Stimulated activated CD8-positive, alpha-beta memory T cell treated with anti-CD3 and anti-CD28 coated beads, Interleukin-4, amount 100 ng/mL, for 1 hour (primary cell): ENCODE measurements at places on chromosomes 5 and 9.

DNA sequence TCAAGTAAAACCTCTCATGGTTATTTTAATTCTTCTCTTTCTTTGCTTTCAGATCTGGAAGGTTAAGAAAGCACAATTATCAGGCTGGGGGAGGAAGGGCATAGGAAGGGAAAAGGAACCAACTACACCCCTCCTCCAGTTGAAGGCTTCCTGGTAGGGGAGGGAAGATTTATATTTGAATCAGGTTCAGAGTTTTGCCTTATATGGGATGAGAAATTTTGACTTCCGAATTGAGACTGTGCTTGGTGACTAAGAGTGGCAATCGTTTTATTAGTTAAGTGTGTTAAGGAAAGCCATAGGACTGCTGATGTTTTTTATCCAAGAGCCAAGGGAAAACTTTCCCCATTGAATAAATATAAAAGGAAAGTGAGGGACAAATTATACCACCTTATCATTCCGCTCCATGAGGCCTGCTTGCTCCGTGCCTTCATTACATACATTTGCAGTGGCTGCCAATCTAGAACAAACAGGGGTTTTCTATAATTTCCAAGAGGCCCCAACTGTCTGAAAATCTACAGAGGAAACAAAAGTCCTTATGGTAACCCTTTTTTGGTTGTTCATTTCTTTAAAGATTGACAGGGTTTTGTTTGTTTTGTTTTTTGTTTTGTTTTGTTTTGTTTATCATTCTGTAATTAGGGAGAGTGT is 115.7 kb upstream of the EPB41L4A start:
- DNase-seq: no peak

- no peak for DNase-seq
Measured at GRCh38 chr5:58751222-58751837, 168.5 kb downstream of the RAB3C start.

- no peak for DNase-seq
Measured at GRCh38 chr5:15927710-15928380, 251.7 kb downstream of the MARCHF11 start.

GRCh38 chr9:70110194-70111041 is 66.8 kb downstream of the MAMDC2 start:
- no peak for DNase-seq

DNA sequence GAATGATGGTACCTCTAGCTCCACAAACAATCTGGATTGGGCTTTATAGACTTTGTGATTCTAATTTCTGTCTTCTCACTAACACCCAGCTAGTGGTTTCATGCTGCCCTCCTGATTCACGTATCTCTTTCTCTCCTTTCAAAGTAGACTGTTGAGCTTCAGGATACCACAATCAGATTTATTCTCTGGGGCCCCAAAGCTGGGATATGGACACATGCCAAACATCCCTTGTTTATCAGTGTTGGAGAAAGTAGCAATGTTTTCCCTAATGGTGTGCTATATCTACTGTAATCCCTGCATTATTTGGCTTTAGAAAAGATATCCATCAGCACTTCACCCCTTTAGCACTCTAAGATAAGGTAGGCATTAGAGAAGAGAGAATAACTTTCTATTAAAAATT is 361.0 kb downstream of the FGF10 start:
- DNase-seq: no peak

- no peak for DNase-seq
Measured at GRCh38 chr5:110013017-110013416, 323.3 kb downstream of the MAN2A1 start.

DNA sequence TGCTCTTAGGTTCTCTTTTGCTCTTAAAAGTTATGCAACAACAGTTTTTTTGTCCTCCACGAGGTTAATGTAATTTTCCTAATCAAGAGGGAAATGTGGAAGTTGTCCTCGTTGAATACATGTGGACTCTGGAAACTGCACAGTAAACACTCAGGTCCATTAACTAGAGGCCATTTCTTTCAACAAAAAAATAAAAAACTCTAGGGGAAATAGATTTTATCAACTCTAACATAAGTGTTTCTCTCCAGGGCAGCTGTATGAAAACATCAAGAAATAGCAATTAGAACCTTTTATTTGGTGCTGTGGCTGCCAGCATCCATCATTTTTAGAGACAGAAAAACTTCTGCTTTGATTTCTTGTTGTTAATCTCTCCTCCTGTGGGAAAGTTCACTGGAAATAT is 288.6 kb downstream of the ICE1 start:
- no peak for DNase-seq

GRCh38 chr5:59245198-59245597 is 648.3 kb downstream of the PDE4D start:
- no peak for DNase-seq

DNA sequence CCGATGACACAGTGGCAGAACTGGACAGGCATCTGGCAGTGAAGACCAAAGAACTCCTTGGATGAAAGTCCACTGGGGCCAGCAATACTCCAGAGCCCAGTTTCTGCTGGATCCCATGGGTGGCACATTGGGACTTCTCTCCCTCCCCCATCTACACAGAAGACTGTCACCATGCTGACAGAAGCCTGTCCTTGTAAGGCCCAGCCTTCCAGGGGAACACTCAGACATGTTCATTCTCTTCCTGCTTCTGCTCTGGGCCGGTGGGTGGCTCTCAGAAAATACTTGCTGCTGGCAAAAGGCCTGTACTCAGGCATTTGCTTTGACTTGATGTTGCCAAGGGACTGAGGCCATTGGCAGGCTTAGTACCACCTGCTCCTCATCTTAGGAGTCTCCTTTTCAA is 48.3 kb upstream of the PTGS1 start:
- no peak for DNase-seq

GRCh38 chr5:156594406-156594805 is 255.7 kb upstream of the PPP1R2B start:
- no peak for DNase-seq

- DNase-seq: no peak
Measured at GRCh38 chr9:124298646-124299235, 41.0 kb downstream of the NEK6 start.

GRCh38 chr5:9343146-9343850 is 202.6 kb downstream of the SEMA5A start:
- DNase-seq: no peak

- DNase-seq: no peak
Measured at GRCh38 chr5:136123236-136123768, 9.3 kb upstream of the SMAD5 start.

DNA sequence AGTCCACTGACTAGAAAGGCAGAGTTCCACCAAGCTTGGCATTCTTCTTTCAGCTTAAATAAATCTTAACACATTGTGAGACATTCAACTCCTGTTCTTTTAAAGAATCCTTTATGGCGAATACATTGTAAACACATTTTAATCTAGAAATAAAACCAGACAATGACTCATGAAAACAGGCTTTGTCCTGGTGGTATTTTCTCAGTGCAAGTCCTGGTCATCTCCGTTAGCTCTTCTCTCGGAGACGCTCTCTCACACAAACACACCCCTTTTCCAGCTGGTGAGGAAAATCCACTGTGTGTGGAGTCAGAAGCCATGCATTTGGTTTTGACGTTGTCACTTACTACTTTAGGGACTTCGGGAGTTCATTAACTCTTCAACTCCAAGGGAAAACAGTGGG is 140.4 kb downstream of the AUH start:
- no peak for DNase-seq

DNA sequence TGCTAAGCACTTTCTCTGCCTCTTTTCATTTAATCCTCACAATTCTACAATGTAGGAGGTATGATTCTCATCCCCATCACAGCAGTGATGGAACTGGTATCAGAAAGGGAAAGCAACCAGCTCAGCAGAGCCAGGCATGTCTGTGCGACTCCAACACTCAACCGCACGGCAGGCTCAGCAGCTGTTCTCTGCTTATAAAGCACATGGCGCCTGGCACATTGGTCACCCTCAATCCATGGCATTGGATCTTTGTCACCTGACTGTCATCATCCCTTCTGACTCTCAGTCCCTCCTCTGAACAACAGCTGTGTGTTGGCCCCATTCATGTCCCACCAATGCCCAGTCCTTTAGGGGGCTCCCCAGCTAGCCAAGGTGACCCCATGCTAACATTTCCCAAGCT is 45.1 kb upstream of the HAND1 start:
- no peak for DNase-seq

GRCh38 chr5:14522721-14523120 is 58.9 kb upstream of the OTULINL start:
- DNase-seq: no peak

DNA sequence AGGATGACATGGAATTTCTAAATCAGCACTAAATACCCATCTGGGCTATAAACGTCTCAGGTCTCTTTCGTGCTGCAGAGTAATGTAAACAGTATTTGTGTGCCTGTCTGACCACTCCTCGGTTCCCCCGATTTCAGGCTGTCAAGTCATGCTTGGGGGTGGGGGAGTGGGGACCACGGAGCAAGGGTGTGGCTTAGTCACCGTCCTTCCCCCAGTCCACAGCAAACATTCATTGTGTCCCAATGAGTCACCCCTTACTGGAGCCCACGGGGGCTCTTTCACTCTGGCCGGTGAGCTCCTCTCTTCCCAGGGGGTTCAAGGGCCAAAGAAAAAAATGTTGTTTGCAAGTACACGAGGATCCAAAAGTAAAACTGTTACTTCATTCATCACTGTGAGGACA is 72.4 kb upstream of the ICE1 start:
- no peak for DNase-seq
